MCF 10A (cell line): ENCODE measurements at places on chromosomes 6 and 20. TPM values are rescaled to one million over a fixed set of nuclear protein-coding genes. Genes with fewer than 3 reads are reported as not detected.

- H3K4me3 ChIP-seq: no peak overlapping the region
- H3K36me3 ChIP-seq: no peaks in the 10 kb centered on the region
- no peaks in the 10 kb centered on the region for H3K27me3 ChIP-seq
- no peak overlapping the region for H3K27ac ChIP-seq
- DNase-seq: no peak
- H3K4me1 ChIP-seq: peaks cover 10% of the 10 kb centered on the region
These were observed 44.0 kb downstream of the PTPRA start for GRCh38 chr20:2917266-2917665.

MYMX gene
- total RNA-seq: not detected in 2 replicates

DNA sequence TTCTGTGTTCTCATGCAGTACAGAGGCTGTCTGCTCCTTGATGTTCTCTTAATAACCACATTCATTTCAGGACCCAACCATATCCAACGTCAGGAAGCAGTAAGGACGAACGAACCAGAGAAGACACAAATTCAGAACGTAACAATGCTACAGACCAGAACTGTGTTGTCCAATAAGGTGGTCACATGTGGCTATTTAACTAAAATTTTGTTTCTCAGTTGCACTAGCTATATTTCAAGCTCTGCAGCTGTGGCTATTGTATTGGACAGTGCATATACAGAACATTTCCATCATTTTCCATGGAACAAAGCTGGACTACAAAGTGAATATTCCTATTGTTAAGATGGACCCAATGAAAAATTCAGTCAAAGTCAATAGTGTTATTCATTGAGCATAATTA is 27.0 kb downstream of the MAP7 start:
- no peaks in the 10 kb centered on the region for H3K36me3 ChIP-seq
- DNase-seq: no peak
- H3K27ac ChIP-seq: no peak overlapping the region
- no peaks in the 10 kb centered on the region for H3K27me3 ChIP-seq

DNA sequence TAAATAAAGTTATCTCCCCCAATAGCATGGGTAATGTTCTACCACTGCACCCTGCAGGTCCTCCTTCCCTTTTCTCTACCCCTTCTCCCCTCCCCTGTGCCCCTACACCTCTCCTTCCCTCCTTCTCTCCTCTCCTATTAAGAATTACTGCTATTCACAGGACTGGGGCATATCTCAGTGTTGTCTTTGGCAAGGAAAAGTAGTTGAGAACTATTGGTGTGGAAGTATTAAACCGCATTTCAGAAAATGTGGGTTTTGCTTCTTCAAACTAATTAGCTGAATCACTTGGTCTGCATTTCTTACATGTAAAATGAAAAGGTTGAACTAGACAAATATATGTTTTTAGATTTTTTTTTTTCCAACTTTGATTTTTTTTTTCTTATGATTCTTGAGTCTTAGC is 296.3 kb downstream of the CDKAL1 start:
- H3K27ac ChIP-seq: no peak overlapping the region
- H3K27me3 ChIP-seq: no peaks in the 10 kb centered on the region
- H3K4me3 ChIP-seq: no peak overlapping the region
- peaks cover 38% of the 10 kb centered on the region for H3K4me1 ChIP-seq

- H3K4me1 ChIP-seq: peaks cover 5% of the 10 kb centered on the region
- no peak overlapping the region for H3K4me3 ChIP-seq
- peaks cover 36% of the 10 kb centered on the region for H3K36me3 ChIP-seq
- H3K27ac ChIP-seq: no peak overlapping the region
- DNase-seq: peak; percentile 69
- H3K27me3 ChIP-seq: no peaks in the 10 kb centered on the region
These were observed 39.2 kb upstream of the TLDC2 start for GRCh38 chr20:36836591-36837269.

KIFC1 gene
- 20.3 and 27.1 TPM in 2 replicates for total RNA-seq

- peaks cover 6% of the 10 kb centered on the region for H3K36me3 ChIP-seq
- no peaks in the 10 kb centered on the region for H3K27me3 ChIP-seq
- peak overlapping the region; percentile 89 for H3K27ac ChIP-seq
- peaks cover 4% of the 10 kb centered on the region for H3K4me1 ChIP-seq
These were observed 774 bp upstream of the SFT2D1 start for GRCh38 chr6:166343150-166343487.

- H3K27ac ChIP-seq: no peak overlapping the region
- H3K27me3 ChIP-seq: no peaks in the 10 kb centered on the region
- H3K36me3 ChIP-seq: no peaks in the 10 kb centered on the region
- no peak for DNase-seq
These were observed 92.9 kb downstream of the SHLD1 start for GRCh38 chr20:5843054-5843592.

DNA sequence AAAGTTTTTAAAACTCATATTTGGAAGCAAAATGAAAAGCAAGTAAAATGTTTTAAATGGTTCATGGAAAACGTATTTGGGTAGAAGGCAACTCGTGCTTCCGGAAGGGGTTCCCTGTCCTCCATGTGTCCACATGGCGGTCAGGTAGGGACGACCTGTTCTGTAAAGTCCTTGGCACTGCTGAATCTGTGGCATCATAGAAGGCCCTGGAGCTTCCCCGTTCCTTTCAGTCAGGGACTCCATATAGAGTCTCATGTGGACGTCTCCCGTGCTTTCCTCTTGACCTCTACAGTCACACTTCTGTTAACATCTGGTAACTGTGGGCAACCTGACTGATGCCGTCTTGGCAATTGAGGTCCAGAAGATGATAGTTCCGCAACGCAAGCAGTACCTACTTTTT is 11.4 kb downstream of the DYNLT1 start:
- H3K4me3 ChIP-seq: no peak overlapping the region
- H3K27ac ChIP-seq: peak overlapping the region; percentile 81
- H3K27me3 ChIP-seq: no peaks in the 10 kb centered on the region
- peaks cover 65% of the 10 kb centered on the region for H3K36me3 ChIP-seq

PRSS16 gene
- 22.8 and 27.9 TPM in 2 replicates for total RNA-seq

DNA sequence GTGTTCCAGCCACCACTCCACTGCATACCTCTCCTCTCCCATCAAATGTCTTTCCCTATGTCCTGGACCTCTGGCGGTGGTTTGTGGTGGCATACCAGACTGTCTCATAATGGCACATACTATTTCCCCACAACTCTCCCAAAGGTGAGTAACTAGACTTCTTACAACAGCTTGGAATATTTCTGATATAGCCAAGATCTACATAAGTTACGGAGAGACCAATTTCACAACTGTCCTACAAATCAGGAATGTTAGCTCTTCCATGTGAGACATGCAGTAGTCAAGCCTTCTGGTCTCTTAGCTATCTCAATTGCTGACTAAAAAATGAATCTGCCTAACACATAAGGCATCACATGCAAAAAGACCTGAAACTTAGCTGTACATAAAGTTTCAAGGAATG is 588.9 kb downstream of the RNF144B start:
- no peaks in the 10 kb centered on the region for H3K36me3 ChIP-seq
- H3K4me1 ChIP-seq: no peaks in the 10 kb centered on the region
- no peak overlapping the region for H3K27ac ChIP-seq
- no peak for DNase-seq
- H3K4me3 ChIP-seq: no peak overlapping the region

RIPK1 gene
- total RNA-seq: 16.8 and 21.2 TPM in 2 replicates

FAM217A gene
- not detected in 2 replicates for total RNA-seq

DNA sequence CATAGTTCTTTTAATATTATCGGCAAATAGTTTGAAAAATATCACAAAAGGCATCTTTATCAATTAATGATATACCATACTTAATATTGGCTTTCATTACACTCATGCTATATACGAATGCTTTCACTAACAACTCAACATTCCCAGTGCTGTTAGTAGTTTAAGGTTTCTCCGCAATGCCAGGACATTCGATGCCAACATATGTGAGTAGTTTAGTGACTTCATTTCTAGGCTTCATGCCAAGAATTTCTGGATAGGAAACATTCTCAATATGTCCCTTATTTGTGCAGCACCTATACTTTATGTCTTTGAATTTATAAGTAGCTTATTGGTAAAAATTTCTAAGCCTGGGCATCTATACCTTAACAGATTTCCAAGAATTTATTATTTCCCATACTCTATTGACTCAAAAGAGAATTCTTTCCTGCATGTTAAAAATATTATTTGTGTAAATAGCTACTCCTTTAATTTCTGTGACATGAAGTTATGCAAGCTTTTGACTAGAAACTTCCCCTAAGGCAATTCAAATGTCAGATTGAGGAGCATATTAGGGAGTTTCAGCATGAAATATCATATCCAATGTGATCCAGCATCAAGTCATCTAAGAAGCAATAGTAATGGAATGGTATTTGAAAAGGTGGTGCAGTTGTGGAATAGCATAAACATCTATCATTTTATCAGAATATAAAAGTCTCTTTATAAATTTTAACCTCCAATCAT is 236.0 kb upstream of the STXBP5 start:
- H3K4me3 ChIP-seq: no peak overlapping the region
- no peaks in the 10 kb centered on the region for H3K36me3 ChIP-seq
- no peaks in the 10 kb centered on the region for H3K27me3 ChIP-seq
- H3K27ac ChIP-seq: peak overlapping the region; percentile 54
- H3K4me1 ChIP-seq: peaks cover 13% of the 10 kb centered on the region
- peak; percentile 91 for DNase-seq

DNA sequence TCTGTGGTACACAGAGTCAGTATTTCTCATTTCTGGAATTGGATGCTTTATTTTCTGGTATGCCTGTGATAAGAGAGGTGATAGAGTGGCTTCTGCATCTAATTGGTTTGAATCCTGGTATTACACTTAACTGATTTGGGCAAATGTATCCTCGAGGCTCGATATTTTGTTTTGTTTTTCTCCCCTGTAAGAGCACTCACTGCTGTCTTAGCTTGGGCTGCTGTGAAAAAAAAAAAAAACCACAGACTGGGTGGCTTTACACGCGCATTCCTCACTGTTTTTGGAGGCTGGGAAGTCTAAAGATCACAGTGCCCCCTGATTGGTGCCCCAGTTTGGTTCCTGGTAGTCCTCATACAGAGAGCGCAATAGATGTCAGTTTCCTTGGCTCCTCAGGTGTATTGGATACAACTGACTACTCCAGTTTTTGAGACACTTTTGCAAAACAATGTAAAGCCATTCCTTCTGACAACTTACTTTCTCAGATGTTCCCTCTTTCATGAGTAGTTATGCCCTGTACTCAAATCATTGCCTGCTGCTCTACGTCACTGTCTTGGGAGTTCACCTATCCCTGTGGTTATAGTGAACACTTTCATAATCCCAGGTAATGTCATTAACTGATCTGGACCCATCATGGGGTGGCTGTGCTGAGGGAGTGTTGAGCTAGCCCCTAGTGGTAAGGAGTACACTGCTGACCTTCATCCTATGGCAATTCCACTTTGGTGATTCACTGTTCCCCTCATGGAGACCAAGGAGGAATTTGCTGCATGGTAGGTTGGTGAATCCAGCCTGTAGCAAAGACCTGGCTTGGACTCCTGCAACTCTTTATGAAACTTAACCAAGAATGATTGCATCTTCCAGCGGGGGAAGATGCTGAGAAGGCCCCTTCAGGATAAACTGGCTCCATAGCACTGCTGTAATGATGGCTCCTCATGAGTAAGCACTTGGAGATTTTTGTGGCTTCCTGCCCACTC is 3.5 kb upstream of the ACAT2 start:
- peaks cover 28% of the 10 kb centered on the region for H3K4me1 ChIP-seq
- H3K36me3 ChIP-seq: peaks cover 99% of the 10 kb centered on the region
- peak; percentile 30 for DNase-seq
- H3K27me3 ChIP-seq: no peaks in the 10 kb centered on the region
- H3K4me3 ChIP-seq: no peak overlapping the region

DNA sequence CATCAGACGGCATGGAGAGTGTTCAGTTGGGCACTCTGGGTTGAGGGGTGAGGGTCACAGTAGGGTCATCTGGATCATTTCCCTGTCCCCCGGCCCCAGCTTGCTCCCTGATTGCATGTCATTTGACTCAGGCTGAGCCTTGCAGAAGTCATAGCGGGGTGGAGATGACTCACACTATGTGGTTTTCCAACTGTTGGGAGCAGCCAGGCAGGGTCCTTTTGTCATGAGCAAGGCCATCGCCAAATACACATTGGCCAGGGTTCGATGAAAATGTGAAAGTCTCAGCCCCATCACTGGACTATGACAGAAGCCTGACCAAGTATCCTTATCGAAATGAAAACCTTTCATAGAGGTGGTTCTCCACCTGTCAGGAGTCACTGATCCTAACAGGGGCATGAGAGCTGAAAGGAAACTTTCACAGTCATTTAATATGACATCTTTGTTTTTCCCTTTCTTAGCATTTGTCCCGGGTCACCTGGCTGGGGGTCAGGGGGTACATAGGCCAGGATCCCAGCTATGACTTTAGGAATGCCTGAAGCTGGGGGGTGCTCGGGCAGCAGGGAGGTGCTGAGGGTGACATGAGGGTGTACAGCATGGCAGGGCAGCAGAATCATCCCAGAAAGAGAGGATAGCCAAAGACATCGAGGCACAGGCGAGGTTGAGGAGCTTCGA is 70.2 kb upstream of the CD93 start:
- DNase-seq: peak; percentile 93
- no peaks in the 10 kb centered on the region for H3K27me3 ChIP-seq
- H3K36me3 ChIP-seq: no peaks in the 10 kb centered on the region
- peaks cover 70% of the 10 kb centered on the region for H3K4me1 ChIP-seq

DNAH8 gene
- not detected in 2 replicates for total RNA-seq

CLDN20 gene
- total RNA-seq: not detected in 2 replicates

DHX35 gene
- total RNA-seq: 7.8 and 8.3 TPM in 2 replicates

PRL gene
- total RNA-seq: not detected in 2 replicates

- no peaks in the 10 kb centered on the region for H3K27me3 ChIP-seq
- peaks cover 14% of the 10 kb centered on the region for H3K36me3 ChIP-seq
- DNase-seq: no peak
- peak overlapping the region; percentile 95 for H3K4me3 ChIP-seq
These were observed 556 bp upstream of the YWHAB start for GRCh38 chr20:44884907-44885391.

DNA sequence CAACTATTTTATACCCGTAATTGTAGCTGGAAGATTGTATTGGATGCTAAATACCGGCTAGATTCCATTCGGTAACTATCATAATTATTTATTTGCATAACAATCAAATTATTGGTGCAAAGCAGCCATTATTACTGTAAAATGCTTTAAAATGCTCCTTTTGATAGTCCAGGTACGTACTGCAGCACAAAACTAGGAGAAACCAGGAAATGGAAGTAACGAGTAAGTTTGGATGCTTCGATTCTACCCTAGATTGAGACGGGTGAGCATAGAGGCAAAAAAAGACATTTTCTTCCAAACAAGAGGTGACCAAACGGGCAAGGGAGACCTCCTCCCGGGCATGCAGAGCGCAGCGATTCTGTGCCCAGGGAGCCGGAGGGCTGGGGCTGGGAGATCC is 469 bp upstream of the XRN2 start:
- peak overlapping the region; percentile 99 for H3K27ac ChIP-seq
- DNase-seq: no peak
- no peaks in the 10 kb centered on the region for H3K27me3 ChIP-seq
- peaks cover 18% of the 10 kb centered on the region for H3K4me1 ChIP-seq
- H3K4me3 ChIP-seq: peak overlapping the region; percentile 87

DNA sequence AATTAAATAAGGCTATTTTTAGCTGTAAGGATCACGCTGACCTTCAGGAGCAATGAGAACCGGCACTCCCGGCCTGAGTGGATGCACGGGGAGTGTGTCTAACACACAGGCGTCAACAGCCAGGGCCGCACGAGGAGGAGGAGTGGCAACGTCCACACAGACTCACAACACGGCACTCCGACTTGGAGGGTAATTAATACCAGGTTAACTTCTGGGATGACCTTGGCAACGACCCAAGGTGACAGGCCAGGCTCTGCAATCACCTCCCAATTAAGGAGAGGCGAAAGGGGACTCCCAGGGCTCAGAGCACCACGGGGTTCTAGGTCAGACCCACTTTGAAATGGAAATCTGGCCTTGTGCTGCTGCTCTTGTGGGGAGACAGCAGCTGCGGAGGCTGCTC is 84.0 kb downstream of the RAMACL start:
- H3K27me3 ChIP-seq: no peaks in the 10 kb centered on the region
- H3K4me3 ChIP-seq: no peak overlapping the region
- DNase-seq: no peak
- no peak overlapping the region for H3K27ac ChIP-seq
